ENCODE measurements at places on chromosomes 7 and 10.
A peak's percentile ranks its signal among the peaks of the same experiment; 100 is the strongest.

GRCh38 chr10:13143766-13144165 is 17.6 kb upstream of the MCM10 start:
- no peak for DNase-seq

DNA sequence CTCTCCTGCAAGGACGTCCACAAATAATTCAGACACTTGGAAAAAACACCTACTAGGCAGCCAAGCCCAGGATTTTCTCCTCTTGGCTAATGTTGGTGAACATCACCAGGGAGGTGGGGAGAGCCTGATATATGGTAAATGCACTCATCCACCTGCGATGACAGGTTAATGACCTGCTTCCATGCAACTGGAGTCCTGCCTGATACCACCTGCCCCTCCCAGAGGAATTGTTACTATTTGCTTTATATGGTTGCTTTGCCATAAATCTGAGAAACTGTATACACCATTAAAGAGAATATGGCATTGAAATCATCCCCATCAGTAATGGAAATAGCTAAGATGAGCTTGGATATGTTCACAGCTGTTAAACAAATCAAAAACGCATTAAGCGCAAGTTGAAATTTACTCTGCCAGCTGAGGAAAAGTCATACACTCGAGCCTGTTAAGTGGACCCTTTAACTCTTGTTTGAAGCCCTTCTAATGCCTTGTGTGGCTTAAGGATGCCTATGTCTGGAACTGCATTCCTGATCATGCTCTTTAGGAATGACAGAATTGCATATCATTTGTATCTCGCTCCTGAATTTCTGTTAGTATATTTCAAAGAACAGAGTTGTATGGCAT is 208.3 kb downstream of the PRPF18 start:
- no peak for DNase-seq

GRCh38 chr10:119205894-119206602 is 1.3 kb upstream of the GRK5 start:
- no peak for DNase-seq

GRCh38 chr10:115417585-115418265 is 324.6 kb downstream of the ATRNL1 start:
- DNase-seq = no peak

DNA sequence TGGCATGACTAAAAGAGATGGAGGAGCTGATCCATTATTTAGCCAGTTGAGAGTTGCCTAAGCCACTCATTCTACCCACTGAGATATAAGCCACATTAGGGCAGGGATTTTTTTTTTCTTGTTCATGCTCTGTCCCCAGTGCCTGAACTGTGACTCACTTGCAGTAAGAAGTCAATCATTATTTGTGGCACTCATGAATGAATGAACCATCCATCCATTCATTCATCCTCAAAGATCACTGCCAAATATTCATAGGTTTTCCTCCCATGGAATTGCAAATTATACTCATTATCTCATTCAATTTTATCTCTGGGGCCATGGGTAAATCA is 22.8 kb upstream of the ARID5B start:
- DNase-seq = no peak

- DNase-seq = no peak
These were observed 54.4 kb downstream of the MCMBP start for GRCh38 chr10:119817991-119818888.

DNA sequence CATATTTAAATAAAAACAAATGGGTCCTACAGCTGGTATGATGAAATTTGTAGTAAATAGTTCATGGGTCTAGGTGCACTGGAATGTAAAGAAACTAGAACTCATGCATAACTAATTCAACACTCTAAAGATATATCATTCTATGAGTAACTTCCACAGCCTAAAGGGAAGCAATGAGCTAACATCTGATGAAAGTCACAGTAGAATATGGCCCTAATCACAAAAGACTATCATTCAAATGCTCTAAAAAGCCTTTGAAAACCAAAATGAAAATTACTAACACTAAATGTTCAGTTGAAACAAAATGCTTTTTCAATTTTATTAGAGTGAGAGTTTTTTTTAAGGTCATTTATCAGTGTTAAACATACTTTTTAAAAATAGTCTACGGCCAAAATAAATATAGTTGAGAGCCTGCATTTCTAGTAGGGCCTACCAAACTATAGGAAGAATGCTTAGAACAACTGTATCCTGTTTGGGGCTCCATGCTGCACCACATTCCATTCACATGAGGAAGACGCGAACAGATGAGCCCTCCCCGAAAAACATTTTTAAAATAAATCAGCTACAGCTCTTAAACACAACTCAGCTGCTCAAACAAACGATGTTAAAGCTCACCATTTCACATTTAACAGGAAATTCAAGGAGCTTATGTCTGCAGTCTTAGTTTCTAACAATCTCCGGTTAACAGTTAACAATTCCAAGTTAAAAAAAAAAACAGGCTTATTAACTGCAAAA is 134.5 kb downstream of the NRBF2 start:
- DNase-seq = no peak

DNA sequence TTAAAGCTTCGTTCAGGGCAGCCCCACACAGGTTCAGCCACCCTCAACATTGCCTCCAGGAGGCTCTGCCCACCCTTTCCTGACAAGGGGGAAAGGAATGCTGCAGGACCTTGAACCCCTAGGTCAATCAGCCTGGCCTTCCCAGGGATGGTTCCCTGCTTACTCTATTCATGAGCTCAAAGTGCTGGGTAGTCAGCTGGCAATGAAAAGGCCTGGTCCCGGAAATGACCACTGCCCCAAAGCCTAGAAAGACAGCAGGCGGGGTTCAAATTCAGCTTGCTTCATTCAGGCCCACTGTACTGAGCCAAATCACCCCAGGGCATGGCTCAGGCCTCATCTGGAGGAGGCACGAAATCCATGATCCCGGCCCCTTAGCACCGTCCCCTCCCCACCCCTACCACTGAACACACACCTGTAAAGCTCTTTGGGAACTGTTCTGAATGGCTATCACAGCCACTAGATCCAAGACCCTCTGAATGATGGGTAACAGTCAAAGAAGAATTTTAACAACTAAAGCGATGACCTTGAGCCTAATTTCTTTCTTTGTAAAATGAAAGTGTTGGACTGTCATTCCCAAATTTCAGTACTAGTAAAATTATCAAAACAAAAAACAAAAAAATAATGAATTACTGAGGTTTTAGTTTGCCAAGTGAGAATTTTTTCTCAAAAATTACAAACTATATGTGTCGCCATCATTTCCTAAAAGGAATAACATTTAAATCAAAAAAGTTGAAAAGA is 1.0 kb downstream of the URGCP start:
- DNase-seq = no peak

- DNase-seq = no peak
These were observed 311.2 kb upstream of the SEMA3D start for GRCh38 chr7:85498031-85498430.

- no peak for DNase-seq
These were observed 60.8 kb downstream of the XRCC2 start for GRCh38 chr7:152615031-152615741.

DNA sequence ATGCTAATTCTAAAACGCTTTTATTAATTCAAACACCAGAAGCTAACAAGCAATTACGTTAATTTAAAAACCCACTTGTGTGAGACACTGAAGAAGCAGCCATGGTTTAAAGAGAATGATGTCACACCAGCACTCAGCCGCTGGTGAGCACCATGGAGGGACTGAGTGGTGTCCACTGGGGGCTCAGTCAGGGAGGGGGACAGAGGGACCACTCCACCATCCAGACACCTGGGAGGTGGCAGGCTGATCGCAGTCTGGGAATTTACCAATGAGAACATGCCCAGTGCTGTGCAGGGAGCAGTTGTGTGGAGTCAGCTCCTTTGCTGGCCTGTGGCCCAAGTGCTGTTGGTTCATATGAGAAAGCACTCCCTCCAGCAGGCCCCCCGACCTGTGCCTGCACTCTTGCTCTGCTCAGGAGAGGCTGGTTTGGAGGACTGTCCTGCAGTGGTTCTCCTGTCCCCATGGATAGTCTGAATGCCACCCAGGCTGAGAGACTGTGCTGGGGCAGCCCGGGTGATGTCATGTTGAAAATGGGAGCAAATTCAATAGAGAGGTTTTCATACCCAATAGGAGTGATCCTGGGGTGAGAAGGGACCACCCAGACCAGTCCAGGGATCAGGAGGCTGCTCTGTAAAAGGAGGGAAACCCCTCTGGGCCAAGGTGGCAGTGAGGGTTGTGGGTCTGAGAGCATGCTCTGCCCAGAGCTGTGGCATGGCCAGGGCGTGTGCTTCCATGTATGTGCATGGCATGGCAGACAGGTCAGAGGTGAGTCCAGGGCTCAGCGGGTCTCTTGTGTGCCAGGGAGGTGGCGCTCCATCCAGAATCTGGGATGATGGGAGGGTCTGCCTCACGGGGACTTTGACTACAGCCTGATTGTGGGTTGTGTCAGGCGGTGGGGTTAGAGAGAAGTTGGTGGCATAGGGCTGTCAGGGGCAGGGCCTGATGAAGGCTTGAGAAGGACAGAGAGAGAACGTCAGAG is 12.7 kb downstream of the ADCY1 start:
- DNase-seq = no peak

- peak; percentile 74 for DNase-seq
These were observed at the start of gene ACBD7 for GRCh38 chr10:15088428-15089261. Gene ACBD7 (minus strand): TSS chr10:15088776. CDS start chr10:15088728, 48 bp downstream.

- no peak for DNase-seq
These were observed at the start of gene NMT2 for GRCh38 chr10:15168291-15168785. Gene NMT2 (minus strand): TSS chr10:15168693. CDS start chr10:15168612, 81 bp downstream.

- DNase-seq = no peak
These were observed 351.8 kb upstream of the SORCS1 start for GRCh38 chr10:107516349-107516748.

DNA sequence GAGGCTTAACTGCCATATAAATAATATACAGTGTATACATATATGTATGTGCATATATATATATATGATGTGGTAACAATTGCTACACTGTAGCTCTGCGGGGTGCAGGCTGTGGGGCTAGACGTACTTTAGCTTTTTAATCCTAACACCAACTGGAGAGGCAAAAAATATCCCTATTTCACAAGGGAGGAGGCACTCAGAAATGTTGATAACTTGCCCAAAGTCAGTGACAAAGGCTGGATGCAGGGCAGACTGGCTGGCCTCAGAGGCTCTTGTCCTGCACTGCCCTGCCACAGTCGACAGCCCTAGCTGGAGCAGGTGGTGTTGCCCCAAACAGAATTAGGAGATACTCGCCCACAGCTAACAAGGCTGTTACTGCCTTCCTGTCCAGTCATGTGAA is 1.5 kb upstream of the RELN start:
- DNase-seq = no peak
